ENCODE measurements at places on chromosomes 3 and 15.

DNA sequence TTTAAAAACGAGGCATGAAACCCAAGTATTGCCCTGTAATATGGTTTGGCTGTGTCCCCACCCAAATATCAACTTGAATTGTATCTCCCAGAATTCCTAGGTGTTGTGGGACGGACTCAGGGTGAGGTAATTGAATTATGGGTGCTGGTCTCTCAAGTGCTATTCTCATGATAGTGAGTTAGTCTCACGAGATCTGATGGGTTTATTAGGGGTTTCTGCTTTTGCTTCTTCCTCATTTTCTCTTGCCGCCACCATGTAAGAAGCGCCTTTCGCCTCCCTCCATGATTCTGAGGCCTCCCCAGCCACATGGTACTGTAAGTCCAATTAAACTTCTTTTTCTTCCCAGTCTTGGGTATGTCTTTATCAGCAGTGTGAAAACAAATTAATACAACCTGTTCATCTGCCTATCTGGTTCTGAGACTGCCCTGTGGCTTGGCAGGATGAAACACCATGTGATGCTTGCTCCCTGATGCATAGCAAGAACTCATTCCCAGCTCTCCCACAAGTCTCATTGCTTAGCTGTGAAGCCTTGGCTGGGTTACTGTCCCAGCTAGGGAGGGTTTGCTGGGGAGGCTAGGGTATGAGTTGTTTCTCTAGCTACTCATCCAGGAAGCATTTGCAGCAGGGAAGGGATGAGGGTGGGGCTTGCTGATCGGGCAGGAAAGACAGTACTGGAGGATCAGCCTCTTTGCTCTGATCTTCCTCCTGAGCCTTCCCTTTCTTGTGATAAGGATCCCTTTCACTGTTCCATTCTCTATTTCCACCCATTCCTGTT is 3.7 kb upstream of the SQOR start:
- DNase-seq, result peak; percentile 66

DNA sequence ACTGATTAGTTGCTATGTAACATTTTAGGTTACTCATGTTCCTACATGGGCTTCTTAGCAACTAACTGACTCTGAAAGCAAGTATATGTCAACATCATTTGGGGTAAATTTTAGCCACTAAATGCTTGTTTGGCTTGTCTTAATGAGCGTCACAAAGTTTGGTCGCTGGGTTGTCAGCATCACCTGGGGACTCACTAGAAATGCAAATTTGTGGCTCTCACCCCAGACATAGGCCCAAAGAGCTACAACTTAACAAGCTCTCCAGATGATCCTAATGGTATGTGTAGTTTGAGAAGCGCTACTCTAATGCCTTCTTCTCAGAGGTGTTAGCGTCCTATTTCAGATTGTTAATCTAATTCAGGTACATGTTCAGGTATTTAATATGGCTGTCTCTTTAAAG is 32.7 kb upstream of the CPOX start:
- no peak for DNase-seq

- no peak for DNase-seq
Measured at GRCh38 chr3:41462103-41462691, 262.9 kb downstream of the CTNNB1 start.

GRCh38 chr3:188899881-188900280 is 271.9 kb upstream of the TPRG1 start:
- DNase-seq, result peak; percentile 56

GRCh38 chr15:56640549-56640948 is 92.8 kb downstream of the ZNF280D start:
- DNase-seq, result no peak

GRCh38 chr15:34799149-34800101 is 4.1 kb upstream of the ACTC1 start:
- no peak for DNase-seq

- no peak for DNase-seq
Measured at GRCh38 chr3:13277860-13278531, 142.1 kb downstream of the NUP210 start.

- no peak for DNase-seq
Measured at GRCh38 chr3:56630966-56631365, 52.1 kb downstream of the TASOR start.

DNA sequence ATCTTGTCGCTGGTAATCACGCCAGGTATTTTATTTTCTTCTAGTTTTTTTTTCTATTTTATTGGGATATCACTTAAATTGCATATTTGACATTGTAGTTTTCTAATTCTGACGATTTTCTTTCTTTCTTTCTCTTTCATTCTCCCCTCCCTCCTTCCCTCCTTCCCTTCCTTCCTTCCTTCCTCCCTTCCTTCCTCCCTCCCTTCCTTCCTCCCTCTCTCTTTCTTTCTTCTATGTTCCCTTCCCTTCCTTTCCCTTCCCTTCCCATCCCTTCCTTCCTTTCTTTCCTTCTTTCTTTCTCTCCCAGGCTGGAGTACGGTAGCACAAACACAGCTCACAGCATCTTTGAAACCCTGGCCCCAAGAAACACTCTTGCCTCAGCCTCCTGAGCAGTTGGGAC is 100.6 kb upstream of the BCL6 start:
- no peak for DNase-seq

GRCh38 chr3:69384326-69384725 is 1.6 kb downstream of the FRMD4B start:
- DNase-seq, result no peak

DNA sequence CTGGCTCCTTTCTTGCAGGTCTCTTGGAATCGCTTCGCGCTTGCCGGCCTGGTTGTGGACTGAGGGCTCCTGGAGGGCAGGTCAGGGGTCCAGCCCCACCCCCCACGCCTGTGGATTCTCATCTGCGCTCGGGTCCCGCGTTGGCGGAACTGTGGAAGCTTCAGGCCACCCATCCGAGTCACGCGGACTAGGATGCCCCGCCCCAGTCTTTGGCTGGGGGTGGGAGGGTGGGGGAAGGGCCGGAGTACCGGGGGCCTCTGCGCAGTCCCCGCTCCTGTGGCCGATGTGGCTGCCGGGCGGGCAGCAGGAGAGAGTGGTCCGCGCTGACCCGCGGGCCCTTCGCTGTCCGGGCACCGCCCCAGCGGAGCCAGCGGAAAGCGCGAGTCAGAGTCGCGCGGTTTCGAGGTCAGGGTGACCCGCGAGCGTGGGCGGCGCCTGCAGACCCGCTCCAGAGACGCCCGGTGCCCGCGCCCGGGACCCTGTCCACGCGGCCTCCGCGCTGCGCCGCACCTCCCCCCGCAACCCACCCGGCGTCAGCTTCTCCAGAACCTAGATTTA is 114.2 kb downstream of the KLF13 start:
- DNase-seq, result peak; percentile 71

GRCh38 chr15:68429691-68430470 is 2.1 kb downstream of the ITGA11 start:
- DNase-seq, result peak; percentile 0

DNA sequence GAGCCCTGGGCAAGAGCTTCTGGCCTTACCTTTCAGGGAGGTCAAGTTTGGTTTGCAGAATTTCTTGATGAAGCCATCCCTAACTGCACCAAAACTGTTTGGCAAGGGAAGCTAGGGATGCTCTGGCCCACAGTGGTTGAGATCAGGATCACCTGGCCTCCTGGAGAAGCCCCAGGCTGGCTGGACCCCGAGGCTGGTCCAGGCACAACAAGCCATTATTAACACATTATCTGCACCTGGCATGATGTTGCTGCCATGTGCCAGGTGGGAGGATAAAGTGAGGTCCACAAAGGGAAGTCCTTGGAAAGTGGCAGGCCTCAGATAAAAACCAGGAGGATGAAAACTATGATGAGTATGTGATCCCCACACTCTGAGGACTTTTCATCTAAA is 35.9 kb upstream of the DUSP7 start:
- DNase-seq, result no peak

- DNase-seq, result no peak
Measured at GRCh38 chr3:35486295-35486694, 153.0 kb upstream of the ARPP21 start.

DNA sequence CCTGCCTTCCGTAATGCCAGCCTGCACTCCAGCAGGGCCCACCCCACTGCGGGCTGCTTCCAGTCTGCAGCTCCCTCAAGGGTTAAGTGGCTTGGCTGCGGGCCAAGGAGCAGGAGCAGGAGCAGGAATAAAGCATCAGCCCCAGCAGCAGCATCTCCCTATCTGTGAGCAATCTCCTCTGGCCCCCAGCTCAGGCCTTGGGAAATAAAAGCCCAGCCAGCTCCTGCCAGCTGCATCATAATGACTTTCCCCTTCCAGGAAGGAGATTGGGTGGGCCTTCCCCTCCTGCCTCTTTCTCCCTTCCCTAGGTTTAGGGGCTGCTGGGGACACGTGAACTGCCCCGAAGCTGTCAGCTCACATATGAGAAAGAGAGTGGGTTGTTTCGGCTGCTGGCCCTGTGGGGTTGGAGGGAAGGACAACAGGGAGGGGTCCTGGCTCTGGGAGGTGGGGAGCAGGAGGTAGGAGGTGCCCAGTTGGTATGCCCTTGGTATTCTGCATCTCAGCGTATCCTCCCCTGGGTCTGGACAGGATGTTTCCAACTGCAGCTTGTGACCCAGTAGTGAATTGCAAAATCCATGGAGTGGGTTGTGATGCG is 34.6 kb upstream of the FGD5 start:
- no peak for DNase-seq

- no peak for DNase-seq
Measured at GRCh38 chr3:37945807-37946530, 44.6 kb upstream of the VILL start.

DNA sequence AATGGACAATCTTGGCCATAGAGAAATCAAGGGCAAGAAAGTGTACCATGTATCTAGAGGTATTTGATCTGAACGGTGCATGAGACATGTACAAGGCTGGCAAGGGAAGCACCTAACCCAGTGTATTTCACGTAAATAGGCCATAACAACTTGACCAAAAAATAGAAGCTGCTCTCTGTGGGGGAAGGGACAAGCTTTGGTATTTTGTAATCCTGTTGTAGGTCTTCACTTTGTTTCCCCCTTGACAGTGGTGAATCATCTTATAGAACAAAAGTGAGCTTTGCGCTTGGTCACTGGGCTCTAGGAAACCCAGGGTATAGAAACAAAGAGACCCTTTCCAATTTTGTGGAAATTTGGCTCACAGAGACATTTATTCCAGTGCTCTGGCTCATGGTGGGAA is 21.0 kb downstream of the LARS2 start:
- DNase-seq, result no peak

DNA sequence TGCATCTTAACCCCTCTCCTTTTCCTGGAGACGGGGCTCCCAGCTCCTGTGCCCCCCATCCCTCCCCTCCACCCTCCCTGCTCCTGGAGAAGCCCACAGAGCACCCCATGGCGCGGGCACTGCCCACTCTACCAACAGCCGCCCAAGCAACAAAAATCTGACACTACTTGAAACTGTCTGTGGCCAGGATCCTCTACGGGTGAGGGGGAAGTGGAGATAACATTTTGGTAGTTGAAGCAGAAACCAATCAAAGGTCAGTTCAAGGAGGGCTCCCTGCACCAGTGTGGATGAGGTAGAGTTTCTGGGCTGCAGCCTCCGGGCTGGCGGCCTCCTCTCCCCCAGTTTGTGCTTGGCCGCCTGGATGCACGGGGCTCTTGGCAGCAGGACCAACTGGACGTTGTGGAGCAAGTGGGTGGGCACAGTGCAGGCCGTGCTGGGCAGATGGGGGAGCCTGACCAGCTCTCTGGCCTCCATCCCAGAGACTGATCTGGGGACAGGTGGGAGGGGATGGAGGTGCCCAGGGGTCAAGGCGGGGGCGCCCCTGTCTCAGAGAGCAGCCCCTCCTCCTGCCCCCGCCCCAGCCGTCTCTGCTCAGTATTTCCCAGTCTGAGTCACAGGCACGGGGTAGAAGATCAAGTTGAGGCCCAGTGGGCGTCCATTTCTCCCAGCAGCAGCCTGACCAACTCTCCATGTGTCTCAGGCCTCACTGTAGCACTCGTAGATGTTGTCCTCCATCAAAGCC is 12.8 kb downstream of the H1-8 start:
- DNase-seq, result no peak

- DNase-seq, result no peak
Measured at GRCh38 chr3:83934192-83935021, 1024.4 kb upstream of the CADM2 start.

- DNase-seq, result no peak
Measured at GRCh38 chr3:156176048-156176447, 55.7 kb downstream of the KCNAB1 start.

- DNase-seq, result no peak
Measured at GRCh38 chr3:43765521-43765971, 74.8 kb downstream of the ABHD5 start.

DNA sequence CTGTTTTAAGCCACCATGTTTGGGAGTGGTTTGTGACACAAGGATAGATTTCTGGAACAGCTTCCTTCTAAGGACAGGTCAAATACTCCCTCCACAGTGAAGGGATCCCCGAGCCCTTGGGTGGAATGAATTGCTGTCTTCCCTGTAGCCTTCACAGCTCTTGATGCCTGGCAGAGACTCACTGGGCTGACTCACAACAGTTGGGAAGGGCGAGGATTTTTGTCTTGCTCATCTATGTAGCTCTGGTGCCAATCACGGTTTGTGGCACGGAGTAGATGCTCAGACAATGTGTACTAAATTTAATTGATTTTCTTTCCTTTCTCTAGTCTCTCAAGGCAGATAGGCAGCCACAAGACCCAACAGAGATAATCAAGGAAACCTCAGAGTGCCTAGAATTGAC is 27.0 kb downstream of the CRYGS start:
- no peak for DNase-seq

GRCh38 chr3:133457025-133457424 is 57.2 kb downstream of the BFSP2 start:
- no peak for DNase-seq

DNA sequence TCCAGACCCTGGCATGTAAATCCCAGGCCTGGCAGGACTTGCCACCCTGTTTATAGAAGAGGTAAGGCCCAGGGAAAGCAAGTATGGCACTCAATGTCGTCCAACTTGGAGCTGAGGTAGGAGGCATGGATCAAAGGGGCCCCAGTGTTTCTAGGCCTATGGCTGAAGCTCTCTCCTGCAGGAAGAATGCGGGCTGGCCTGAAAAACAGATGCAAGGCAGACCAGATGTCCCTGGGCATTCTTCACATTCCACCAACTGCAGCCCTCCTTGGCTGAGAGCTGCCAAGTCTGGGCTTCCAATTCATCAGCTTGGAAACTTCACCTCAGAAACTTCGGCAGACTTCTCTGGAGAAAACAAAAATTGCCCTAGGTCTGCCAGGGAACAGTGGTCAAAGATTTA is 22.2 kb downstream of the MESD start:
- no peak for DNase-seq

DNA sequence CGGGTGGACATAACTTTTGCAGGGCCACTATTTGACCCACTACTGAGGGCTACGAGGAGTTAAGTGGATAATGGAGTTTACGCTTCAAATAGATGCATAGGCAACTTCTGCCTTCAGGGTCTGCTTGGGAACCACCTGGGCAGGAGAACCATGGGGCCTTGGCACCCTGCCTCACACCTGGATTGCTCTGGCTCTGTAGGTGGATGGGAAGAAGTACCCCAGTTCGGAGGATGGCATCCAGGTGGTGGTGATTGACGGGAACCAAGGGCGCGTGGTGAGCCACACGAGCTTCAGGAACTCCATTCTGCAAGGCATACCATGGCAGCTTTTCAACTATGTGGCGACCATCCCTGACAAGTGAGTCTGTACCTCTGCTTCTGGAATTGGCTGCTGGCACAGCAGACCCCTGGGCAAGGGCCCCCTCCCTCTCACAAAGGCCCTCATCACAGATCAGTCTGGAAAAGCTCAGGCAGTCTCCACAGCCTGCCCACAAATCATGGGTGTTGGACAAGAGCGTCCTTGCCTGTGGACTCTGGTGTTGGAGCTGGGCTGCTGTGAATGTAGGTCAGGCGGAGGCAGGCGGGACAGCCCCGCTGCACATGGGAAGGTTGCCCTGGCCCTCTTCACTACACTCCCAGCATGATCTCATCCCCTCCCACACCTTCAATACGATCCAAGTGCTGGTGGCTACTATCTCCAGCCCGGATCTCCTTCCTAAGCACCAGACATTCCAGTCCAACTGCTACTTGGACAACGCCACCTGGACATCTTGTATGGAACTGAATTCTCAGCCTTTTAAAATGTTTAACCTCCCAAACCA is 46.7 kb downstream of the MESD start:
- no peak for DNase-seq

Measured in colonic mucosa (tissue), 4 donors.